ENCODE measurements at places on chromosomes 6 and 20.

- DNase-seq, result no peak
These were observed 71.5 kb downstream of the SHLD1 start for GRCh38 chr20:5821627-5822215.

- no peak for DNase-seq
These were observed 112.0 kb upstream of the CARMIL1 start for GRCh38 chr6:25166955-25167748.

- no peak for DNase-seq
These were observed 37.4 kb upstream of the RIPPLY2 start for GRCh38 chr6:83815631-83816272.

DNA sequence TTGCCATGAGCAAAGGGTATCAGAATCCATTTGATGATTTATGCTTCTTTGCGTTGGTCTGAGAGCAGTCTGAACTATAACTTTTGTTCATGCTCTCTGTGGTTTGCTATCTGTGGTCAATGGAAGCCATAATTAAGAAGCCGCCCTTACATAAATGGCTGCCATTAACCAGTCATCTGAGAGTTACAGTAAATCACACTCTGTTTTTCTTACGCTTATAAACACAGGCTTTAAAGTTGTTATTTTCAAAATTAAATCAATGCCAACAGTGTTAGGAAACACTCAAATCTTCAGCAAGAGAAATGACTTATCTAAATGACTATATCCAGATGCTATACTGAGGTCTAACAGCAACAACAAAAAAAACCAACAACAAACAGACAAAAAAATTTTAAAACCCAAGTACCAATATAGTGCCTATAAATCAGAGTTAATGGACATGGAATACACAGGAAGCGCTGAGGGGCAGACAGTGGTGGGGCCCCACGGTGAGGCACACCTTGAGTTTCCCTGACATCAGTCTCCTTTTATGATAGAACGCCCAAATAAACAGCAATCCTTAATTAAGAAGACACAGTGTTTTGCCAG, 108.0 kb upstream of the C6orf118 start:
- DNase-seq, result no peak
